ENCODE measurements at places on chromosomes 2 and 18.

GRCh38 chr2:71893646-71894045 is 254.0 kb downstream of the CYP26B1 start:
- DNase-seq, result no peak

DNA sequence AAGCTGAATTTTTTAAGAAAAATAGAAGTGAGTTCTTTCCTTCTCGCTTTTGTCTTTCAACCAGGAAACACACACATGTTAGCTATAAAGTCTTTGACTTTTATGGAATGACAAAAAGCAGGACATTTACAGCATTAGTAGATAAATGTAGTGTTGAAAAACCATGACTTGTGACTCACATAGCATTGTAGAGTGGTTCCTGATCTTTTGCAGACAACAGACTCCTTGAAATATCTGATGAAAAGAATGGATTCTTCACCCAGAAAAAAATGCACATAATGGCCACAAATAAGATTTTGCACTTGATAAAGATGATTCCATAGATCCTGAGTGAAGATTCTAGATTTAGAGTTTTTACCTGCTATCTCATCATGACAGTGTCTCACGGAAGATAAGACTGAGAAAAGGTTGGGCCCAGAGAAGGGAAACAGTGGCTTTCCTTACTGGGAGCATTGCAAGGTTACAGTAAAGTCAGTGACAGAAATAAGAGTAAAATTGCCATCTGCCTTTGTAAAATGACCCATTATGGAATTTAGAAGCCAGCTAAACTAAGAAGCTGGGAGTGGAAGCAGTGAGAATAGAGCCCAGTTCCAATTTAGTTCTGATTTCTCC is 14.0 kb downstream of the SMARCAL1 start:
- DNase-seq, result no peak

DNA sequence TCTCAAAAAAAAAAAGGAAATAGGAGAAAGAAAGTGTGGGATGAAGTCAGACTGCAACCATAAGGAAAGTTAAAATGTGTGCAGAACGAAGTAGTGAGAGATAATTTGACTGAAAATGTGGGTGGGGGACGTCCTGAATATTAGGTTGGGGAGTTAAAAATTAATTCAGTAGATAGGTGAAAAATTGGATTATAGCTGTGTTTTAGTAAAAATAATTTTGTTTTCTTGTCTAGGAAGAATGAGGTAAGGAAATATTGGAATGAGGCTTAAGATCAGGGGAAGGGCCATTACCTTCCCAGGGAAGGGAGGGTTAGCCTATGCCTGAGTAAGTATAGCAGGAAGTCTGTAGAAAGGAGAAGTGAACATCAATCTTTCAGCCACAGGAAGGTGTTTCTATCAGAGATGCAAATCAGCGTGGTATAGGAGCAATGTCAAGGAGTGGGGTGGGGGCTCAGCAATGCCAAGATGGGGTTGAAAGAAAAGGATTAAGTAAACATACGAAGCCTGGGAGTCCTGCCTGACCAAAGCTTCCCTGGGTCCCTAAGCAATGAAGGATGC is 250.9 kb downstream of the PIEZO2 start:
- peak; percentile 3 for DNase-seq

DNA sequence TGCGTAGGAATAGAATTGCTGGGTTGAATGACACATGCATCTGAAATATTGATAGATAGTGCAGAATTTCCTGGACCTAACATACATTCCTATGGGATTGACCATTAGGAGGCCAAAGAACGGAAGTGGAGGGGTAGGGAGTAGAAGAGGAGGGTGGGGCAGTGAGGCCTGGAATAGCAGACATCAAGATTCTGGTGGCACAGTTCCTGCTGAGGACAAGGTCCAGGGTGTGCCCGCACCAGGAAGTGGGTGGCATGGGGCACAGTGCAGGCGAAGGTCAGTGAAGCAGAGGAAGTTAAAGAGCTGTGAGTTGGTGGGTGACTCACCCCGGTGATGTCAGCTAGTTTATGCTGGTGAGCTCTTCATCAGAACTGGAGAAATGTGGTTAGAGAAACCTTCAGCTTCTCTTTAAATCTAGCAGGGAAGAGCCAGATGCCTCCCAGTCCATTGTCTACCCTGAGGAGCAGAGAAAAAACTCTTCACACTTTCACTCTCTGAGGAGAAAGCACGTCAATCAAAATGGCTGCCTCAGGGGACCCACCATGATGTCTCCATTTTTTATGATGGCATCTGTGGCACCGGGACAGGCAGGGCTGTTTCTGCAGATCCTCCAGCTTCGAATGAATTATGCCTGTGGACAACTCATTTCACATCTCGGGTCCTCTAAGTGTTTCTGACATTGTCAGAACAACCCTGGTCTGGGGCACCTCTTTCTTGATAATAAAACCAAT is 55.9 kb upstream of the CTLA4 start:
- DNase-seq, result peak; percentile 34

- no peak for DNase-seq
Observed at GRCh38 chr2:154740361-154740760, 41.9 kb downstream of the KCNJ3 start.

GRCh38 chr2:104049981-104050380 is 803.9 kb upstream of the POU3F3 start:
- DNase-seq, result no peak

- DNase-seq, result peak; percentile 22
Observed at GRCh38 chr2:222693837-222694236, 22.4 kb downstream of the MOGAT1 start.

GRCh38 chr2:226338825-226339224 is 460.8 kb downstream of the IRS1 start:
- DNase-seq, result no peak

DNA sequence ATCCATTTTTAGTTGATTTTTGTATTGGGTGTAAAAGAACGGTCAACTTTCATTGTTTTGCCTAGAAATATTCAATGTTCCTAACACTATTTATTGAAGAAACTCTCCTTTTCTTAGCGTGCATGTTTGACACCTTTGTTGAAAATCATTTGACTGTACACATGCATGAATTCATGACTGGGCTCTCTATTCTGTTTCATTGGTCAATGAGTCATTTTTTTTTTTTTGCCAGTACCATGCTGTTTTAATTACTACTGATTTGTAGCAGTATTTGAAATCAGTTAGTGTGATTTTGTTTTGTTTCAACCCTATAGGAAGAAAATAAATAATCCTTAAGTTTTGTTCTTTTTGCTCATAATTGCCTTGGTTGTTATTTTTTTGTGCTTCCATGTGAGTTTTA is 828.7 kb downstream of the SUCLG1 start:
- no peak for DNase-seq

GRCh38 chr2:205352593-205352992 is 329.7 kb upstream of the NRP2 start:
- DNase-seq, result no peak

GRCh38 chr18:60176259-60176658 is 196.3 kb downstream of the MC4R start:
- no peak for DNase-seq

DNA sequence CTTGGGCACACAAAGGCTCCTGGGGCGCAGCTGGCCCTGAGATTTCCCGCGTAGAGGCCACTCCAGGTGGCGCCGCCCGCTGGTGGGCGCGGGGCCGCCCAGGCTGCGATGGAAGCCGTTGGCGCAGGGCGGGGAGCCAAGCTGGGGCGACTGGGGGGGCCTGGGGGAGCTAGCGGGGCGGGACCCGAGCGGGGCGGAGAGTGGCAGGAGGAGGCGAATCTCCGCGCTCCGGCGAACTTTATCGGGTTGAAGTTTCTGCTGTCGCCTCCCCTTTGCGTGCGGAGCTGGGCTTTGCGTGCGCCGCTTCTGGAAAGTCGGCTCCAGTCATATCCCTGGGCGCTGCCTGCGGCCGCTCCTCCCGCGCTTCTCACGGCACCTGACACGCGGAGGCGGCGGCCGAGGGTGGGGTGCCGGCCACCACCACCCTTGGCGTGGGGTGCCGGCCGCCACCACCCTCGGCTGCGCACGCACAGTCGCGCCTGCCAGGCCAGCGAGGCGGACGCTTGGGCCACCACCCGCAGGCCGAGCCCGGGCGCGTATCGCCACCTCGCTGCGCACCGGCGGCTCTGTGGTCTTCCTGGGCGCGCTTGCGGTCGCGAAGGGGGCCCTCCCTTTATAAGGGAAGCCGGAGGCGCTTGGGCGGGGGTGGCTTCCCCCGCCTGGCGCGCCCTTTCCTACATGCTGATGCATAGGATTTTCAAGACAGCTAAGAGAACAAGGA is 919 bp upstream of the CYP1B1 start:
- peak; percentile 97 for DNase-seq

DNA sequence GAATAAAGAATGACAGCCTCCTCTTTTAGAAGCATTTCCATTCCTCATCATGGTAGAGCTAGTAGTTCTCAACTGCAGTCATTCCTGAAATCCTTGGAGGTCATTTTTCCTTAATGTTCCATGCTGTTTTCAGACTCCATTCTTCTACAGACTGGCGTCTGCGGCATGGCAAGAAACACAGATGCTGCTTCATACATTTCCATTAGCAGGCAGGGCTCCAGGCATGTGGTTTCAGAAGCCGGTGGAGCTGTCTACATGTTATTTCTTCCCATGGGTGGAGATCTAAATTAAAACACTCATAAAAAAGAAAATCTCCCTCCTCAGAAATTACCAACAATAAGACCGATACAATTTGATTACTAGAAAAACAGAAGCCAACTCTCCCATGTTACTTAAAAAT is 6.0 kb upstream of the DSG3 start:
- no peak for DNase-seq

GRCh38 chr2:86065512-86065911 is 40.2 kb downstream of the POLR1A start:
- no peak for DNase-seq

DNA sequence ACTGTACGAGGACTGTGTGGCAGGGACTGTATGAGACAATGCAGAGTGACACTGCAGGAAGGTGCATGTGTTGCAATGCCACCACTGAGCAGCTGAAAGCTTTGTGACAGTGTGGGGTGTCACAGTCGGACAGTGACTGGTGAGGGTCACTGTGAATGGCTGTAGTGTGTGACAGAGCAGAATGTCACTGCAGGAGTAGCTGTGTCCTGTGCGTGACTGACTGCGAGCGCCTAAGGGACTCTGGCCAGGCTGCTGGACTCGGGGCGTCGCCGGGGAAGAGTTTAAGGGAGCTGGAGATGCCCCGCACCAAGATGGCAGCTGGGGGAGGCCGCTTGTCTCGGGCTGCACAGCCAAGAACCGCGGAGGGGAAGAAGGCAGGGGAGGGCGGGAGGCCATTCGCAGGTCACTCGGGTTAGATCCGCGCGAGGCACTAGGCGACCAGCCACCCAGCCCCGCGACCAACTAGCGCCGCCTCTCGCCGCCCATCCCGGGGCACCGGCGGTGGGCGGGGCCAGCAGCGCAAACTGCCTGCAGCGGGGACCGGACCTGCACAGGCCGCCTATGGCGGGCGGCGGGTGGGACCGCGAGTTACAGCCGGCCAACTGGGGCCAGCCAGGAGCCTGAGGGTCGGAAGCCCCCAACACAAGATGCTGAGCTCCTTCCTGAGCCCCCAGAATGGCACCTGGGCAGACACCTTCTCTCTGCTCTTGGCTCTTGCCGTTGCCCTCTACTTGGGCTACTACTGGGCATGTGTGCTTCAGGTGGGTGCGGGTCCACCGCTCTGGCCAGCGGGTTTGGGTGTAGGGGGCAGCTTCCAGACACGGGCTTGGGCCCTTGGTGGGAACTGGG is at the start of gene ABHD1:
Gene ABHD1, plus strand, starts transcription at position 514 of the 849 bp plus-strand sequence. Its CDS starts 134 bp downstream, at position 648.
- peak; percentile 64 for DNase-seq

- peak; percentile 24 for DNase-seq
Observed at GRCh38 chr2:95314964-95315611, 17.9 kb downstream of the KCNIP3 start.

- peak; percentile 70 for DNase-seq
Observed at GRCh38 chr2:6986301-6986911, 69.2 kb downstream of the RNF144A start.

DNA sequence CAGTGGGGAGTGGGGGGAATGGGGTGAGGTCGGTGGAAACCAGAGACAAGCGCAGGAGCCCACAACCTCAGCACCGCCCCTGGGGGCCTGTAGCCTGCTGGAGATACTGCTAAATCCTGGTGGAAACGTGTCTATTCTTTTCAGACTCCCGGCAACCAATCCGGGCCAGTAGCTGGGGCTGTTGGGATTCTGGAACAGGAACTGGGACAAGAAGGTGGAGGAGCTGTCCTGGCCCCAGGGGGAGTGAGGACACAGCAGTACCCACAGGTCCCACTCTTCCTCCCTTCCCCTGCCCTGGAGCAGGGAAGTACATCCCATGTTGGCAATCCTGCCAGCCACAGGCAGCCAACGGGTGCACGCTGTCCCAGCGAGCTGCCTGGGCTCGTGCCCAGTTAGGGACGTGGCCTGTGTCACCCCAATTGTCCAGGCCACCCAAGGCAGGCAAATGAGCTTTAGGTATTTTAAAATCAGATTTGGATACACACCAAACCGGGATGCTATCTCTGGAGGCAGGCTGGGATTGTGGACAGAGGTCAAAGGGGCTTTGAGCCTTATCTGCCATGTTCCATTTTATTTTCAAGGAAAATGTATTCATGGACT is 51.8 kb downstream of the HS1BP3 start:
- no peak for DNase-seq

DNA sequence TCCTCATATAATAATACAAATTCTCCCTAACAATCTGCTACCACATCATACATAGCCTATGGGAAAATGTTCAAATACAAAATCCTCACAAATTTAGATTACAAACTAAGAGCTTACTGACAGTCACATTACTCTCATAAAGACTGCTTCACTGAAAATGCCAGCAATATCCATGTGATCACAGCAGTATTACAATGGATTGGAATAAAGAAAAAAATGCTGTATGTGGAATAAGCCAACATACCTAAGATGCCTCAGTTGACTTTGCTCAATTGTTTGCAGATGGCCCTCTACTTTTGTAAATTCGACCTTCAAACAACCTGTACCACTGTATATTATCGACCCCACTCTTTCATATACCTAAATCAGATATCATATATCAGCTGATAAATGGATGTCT is 88.7 kb downstream of the DYM start:
- DNase-seq, result no peak

DNA sequence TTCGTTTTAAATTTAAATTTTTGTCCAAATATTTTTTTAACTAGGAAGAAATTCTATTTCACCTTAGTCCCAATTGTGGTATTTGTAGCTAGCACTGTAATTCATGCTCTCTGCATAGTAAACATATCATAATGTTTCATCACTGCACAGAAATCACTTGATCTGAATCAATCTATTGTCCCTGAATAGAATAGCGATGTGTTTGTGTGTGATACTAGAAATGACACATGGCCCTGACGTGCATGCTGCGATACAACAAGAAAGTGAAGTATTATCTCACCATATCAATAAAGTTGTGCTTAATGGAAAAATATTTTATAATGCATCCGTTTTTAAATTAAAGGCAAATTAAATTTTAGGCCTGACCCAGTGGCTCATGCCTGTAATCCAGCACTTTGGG is 10.0 kb downstream of the TTL start:
- DNase-seq, result no peak
